A673 (cell line): ENCODE measurements at places on chromosomes 5 and 9. TPM values are rescaled to one million over a fixed set of nuclear protein-coding genes. Genes with fewer than 3 reads are reported as not detected.

Gene CDC25C
- 22.3 and 25.6 TPM in 2 replicates for total RNA-seq

Gene PCDHA7
- total RNA-seq: 2.6 and 3.8 TPM in 2 replicates

Gene SLC25A51
- total RNA-seq: 36.3 and 40.8 TPM in 2 replicates

Gene RANBP17
- total RNA-seq: not detected in 2 replicates

Gene SERF1A
- 15.1 and 23.3 TPM in 2 replicates for total RNA-seq

Gene PTPRD
- total RNA-seq: not detected in 2 replicates

Gene SLC25A2
- 0.88 and 1.0 TPM in 2 replicates for total RNA-seq

Gene DMRT3
- not detected in 2 replicates for total RNA-seq

Gene PCDHGB5
- total RNA-seq: 43.3 and 45.0 TPM in 2 replicates

Gene SPINK6
- not detected in 2 replicates for total RNA-seq

Gene IFNK
- not detected in 2 replicates for total RNA-seq

Gene OR13C2
- not detected in 2 replicates for total RNA-seq

Gene PCDHGA4
- total RNA-seq: 2.9 and 3.5 TPM in 2 replicates

Gene SLC6A3
- total RNA-seq: not detected in 2 replicates

Gene AK8
- 0.92 TPM in 1 of 2 replicates, not detected in the other for total RNA-seq
